ENCODE measurements at places on chromosomes 5 and 9. TPM values are rescaled to one million over a fixed set of nuclear protein-coding genes. Genes with fewer than 3 reads are reported as not detected.

The VAV2 gene
- total RNA-seq: 12.0 TPM

The PDLIM4 gene
- 10.5 TPM for total RNA-seq

The IRX1 gene
- total RNA-seq: 23.0 TPM

The TLE4 gene
- 42.5 TPM for total RNA-seq

Data from upper lobe of left lung (tissue), 6 donors.